NCI-H460 (cell line): ENCODE measurements at places on chromosomes 4 and X. TPM values are rescaled to one million over a fixed set of nuclear protein-coding genes. Genes with fewer than 3 reads are reported as not detected.

Gene BTC
- 0.23 and 0.57 TPM in 2 replicates for total RNA-seq

- no peak for DNase-seq
Measured at GRCh38 chr4:155402941-155403340, 26.2 kb upstream of the MAP9 start.

Gene LRAT
- 0.38 and 0.79 TPM in 2 replicates for total RNA-seq

Gene PNMA3
- not detected in 2 replicates for total RNA-seq

- no peak for DNase-seq
Measured at GRCh38 chrX:9132036-9132638, 98.2 kb upstream of the FAM9B start.

- DNase-seq = no peak
Measured at GRCh38 chr4:31741326-31741725, 1021.2 kb downstream of the PCDH7 start.

GRCh38 chrX:35458142-35458541, 340.0 kb upstream of the MAGEB16 start:
- DNase-seq = no peak

DNA sequence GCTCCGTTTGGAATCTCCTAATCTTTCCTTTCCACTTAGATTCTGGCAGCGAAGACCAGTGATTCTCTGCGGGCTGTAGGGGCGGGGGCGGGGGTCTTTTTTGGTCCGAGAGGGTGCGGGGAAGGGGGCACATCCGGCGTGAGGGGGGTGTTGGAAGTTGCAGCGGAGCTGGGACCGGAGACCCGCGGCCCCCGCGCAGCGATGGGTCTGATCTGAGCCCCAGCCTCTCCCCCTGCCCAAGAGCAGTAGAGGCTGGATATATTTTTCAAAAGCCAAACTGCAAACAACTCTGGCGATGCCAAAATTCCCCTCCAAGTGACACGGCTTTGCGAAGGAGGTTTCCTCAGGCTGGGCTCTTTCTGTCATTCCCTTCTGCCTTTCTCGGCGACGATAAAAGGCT, 355 bp downstream of the GRID2 start:
- no peak for DNase-seq

Gene ATOH1
- total RNA-seq = not detected in 2 replicates

DNA sequence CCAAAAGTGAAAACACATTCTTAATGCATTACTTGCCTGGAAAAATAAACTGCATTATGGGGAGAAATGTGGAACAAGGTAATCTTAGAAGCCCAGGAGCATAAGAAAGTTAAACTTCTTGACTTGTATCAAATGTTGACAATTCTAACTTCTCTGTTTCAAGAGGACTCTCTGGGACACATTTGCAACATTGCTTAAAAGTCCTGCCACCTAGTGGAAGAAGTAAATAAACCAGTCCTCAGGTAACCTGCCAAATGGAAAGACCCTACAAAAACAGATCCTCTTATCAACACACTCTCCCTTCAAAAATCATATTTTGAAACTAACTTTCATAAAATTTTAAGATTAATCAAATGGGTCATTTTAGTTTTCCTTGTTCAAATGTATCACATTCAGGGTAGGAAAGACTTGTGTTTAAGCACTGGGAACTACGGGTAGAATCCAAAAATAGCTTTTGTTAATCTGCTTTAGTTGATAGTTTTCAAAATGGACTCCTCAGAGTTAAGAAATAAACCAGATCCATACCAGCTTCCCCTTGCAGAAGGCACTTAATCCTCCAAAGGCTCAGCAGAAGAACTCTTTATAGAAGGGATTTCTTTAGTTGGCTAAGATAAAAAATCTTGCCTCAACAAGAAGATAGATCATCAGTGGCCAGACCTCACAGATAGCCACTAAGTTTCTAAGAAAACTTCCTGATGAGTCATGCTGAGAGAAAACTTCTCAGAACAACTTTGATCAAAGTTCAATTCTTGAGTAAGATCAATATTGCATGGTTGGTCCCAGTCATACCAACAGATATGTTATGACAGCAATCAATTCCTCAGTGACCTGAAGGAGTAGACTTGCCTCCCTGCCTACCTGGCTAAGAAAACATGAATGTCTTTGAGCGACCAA, 141.7 kb downstream of the HHIP start:
- DNase-seq = peak; percentile 15

- no peak for DNase-seq
Measured at GRCh38 chr4:104941661-104942062, 205.0 kb upstream of the TET2 start.

Gene DDIT4L
- 46.5 and 48.0 TPM in 2 replicates for total RNA-seq

Gene SMIM10L2A
- total RNA-seq = 2.8 and 3.3 TPM in 2 replicates

Gene GAGE1
- total RNA-seq = not detected in 2 replicates

Gene SRPX2
- 34.8 and 39.8 TPM in 2 replicates for total RNA-seq

DNA sequence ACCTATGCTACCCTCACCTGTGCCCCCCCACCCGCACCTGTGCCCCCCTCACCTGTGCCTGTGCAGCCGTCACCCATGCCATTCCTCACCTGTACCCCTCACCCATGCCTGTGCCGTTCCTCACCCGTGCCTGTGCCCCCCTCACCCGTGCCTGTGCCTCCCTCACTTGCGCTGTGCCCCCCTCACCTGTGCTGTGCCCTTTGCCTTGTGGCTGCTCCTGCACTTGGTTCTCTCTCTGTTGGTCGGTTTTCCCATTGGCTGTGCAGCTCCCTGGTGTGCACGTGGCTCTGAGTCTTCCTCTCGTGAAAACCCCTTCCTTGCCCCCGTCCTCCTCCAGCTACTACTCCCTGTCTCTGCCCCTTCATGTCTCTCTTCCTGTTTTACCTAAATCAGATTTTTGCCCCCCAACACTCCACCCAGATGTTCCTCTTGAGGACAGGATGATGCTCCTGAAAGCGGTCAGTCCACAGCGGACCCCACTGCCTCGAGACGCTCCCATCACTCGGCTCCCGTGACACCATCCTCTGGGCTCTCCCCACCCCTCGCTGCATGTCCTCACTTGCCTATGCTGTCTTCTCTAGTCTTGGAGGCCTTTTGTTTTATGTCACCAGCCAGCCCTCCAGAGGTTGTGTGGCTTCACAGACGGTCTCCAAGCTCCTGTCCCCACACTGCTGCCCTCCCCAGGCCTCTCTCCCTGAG, 6.8 kb downstream of the MAEA start:
- DNase-seq = no peak

Gene FGB
- 0.61 and 1.1 TPM in 2 replicates for total RNA-seq

DNA sequence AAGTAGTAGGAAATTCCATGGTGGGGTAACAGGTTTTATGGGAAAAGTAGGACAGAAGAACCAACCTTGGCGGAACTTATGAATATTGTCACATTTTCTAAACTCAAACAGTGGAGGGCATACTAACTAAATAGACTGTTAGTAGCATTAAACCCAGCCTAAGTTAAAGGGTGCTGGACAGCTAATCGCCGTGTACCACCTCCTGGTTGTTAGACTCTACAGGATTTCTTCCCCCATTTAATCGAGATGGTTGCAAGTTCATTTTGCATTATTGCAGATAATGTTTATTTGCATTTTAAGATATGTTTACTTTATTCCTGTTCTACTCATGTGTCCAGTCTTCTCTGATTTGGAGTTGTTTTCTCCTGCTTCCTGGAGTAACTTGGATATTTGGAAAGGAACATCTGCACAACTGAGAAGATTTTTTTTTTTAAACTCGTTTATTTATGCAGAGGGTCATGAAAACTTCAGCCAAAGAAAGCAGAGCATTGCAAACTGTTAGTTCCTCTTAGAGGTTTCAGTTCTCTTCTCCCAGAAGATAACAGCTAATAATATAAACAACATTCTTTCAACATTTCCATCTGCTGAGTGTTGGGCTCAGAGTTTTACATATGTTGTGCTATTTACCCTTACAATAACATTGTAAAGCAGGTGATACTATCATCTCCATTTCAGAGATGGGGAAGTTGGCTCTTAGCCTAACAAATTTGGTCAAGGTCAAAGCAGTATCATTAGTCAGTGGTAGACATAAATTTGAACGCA, 51.5 kb upstream of the TBC1D9 start:
- DNase-seq = no peak

Gene SLC6A14
- not detected in 2 replicates for total RNA-seq

GRCh38 chrX:101037231-101037630, 14.7 kb downstream of the TRMT2B start:
- DNase-seq = no peak

Gene ZFYVE28
- 7.1 and 10.0 TPM in 2 replicates for total RNA-seq

GRCh38 chrX:103373581-103373980, 2.8 kb upstream of the BEX3 start:
- DNase-seq = peak; percentile 23

GRCh38 chr4:189809839-189810238, 130.8 kb upstream of the FRG1 start:
- no peak for DNase-seq

Gene CMC4
- 27.0 and 28.1 TPM in 2 replicates for total RNA-seq

GRCh38 chr4:112185740-112186670, 40.8 kb downstream of the FAM241A start:
- DNase-seq = peak; percentile 65

DNA sequence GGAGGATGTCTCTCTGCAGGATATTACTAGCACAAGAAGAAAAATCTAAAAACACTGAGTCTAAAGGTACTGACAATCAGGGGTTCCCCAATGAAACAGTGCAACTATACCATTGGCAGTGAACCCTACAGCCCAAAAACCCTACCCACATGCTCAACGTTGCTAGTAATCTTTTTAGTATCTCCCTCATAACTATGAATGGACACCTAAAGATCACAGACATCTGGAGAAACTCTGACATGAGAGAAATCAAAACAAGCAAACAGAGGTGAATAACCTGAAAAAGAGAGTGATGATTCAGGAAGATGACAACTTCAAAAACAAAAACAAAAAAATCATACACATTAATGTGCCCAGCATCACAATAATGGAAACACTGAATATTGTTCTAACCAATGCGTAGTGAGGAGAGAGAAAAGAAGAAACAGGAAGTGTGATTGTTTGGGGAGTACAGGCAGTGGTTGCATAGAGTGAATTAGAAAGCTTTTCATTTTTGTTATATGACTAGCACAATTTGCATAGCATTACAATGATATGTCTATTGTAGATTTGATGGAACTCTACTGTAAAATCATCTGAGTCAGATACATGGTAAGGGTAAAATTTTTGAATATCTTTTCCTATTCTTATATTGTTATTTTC, 78.9 kb upstream of the FMR1 start:
- no peak for DNase-seq

GRCh38 chr4:147396105-147396504, 84.8 kb upstream of the EDNRA start:
- no peak for DNase-seq

DNA sequence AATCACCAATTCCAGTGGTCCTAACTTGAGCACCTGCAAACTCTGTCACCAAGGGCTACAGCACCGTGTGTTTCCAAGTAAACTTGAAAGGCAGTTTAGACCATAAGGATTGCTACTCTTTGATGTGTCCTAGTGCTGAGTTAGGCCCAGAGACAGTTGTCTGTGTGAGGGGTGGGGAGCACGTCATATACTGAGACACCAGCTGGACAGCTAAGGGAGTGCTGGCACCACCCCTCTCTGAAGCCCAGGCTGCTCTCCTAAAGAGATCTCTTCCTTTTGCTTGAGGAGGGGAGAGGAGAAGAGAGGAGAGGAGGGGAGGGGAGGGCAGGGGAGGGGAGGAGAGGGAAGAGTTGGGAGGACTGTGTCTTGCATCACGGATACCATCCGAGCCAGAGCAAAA, 218.7 kb upstream of the TACR3 start:
- DNase-seq = no peak

DNA sequence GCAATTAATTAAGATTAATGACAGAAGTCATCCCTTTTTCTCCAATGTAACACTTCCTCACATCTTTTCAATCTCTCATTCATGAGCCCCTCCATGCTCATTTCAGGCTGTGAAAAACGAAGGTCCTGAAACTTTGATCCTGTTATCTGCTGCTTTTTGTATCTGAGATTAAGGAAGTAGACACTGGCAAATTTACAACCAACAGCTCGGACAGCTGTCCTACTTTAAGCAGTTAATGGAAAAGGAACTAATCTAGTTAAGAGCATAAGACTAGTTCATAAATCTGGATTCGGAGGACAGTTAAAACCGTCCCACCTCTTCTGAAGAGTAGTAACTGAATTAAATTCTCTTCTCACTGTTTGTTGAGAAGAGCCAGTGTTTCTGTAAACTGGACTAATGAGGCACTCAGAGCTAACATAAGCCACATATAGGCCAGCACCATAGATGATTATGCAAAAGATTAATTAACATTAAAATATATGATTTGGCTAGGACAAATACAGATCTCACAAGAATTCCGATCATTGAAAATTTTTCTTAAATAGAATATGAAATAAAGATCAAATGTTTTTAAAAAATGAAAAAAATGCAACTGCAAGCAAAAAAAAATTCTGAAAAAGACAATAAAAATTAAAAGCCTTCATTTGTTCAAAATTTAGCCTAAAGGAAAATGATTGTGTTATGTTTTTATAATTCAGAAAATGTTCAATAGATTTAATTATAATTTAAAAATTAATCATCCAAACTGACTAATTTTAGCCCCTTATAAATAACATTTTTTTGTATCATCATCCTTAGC, 114.4 kb downstream of the ANTXR2 start:
- DNase-seq = no peak

- DNase-seq = peak; percentile 25
Measured at GRCh38 chr4:100257567-100257966, 67.3 kb upstream of the DDIT4L start.

Gene COQ2
- total RNA-seq = 35.7 and 40.3 TPM in 2 replicates

DNA sequence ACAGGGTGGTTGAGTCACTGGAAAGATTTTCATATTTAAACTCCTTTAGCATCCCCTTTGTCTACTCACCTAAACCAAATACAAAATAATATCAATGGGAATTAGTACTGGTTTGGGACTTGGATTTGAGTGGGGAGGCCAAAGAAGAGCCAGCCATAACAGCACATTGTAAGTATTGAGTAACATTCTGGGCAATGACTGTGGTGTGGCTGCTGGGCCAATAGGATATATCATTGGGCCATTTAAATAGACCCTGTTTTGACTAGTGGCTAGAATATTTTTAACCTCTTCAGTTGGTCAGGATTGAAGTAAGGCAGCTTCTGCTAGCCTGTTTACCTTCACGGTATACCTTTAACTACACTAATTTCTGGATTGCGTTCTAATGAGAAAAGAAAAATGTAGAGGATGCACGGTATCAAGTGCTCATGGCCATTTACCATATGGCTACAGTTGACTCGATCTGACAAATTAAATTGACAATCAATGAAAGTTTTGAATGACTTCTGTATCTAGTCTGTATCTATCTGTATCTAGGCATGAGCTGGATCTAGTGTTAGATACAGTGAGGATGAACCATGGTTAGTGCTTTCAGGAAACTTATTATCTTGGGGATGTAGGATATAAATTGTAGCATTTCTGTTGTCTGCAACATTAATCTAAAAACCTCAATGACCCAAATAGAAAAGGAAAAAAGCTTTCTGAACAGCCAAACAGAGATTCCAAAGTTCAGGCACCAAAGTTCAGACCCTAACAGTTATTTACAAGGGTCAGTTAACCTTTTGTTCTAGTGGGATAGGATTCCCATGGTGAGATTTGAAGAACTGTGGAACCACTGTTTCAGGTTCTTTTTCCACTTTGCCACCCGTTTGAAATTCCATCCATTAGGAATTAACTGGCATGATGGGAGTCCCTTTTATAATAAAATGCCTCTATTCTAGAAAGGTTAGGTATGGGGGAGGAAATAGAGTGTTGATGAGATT, 6.8 kb upstream of the ALB start:
- DNase-seq = no peak

Gene HEPH
- total RNA-seq = 0.02 TPM in 1 of 2 replicates, not detected in the other

Gene HTRA3
- not detected in 2 replicates for total RNA-seq
